ENCODE measurements at places on chromosomes 7 and 10. TPM values are rescaled to one million over a fixed set of nuclear protein-coding genes. Genes with fewer than 3 reads are reported as not detected.

DNA sequence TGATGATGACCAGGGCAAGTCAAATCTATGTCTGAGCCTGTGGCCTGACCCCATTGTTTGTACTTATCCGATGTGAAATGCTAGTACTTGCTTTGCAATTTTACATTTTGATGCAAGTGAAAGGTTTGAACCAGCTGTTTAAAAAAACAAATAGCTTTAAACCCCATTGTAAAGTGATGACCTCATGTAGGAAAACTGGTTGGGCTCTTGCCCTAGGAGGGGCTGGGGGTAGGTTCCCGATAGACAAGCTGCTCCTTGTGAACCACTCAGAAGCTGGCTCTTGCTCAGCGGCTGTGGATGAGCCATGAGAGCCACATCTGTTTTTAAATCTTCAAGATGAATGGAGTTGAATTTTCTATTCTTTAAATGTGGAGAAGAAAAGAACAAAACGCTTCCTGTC lies 185.3 kb downstream of the WDR11 start:
- DNase-seq = peak; percentile 10
- H3K27ac ChIP-seq = no peak overlapping the region
- H3K27me3 ChIP-seq = no peaks in the 10 kb centered on the region
- no peaks in the 10 kb centered on the region for H3K36me3 ChIP-seq
- H3K4me1 ChIP-seq = no peaks in the 10 kb centered on the region

DNA sequence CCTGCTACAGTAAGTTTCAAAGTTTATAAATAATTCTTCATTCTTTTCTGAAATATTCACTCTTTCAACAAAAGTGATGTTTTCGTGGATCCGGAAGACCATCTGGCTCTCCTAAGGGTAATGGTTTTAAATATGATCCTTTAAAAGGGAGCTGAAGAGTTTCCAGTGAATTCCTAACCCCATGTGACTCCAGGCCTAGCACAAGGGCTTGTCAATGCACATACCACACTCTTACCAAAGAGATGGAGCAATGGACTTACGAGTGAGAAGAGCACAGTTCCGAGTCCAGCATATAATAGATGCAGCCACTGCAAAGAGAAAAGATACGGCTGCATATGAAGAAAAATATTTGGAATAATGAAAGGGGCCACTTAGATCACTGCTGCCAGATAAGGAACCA lies 32.1 kb upstream of the GATAD1 start:
- H3K4me3 ChIP-seq = no peak overlapping the region
- DNase-seq = no peak
- H3K36me3 ChIP-seq = no peaks in the 10 kb centered on the region
- H3K27me3 ChIP-seq = no peaks in the 10 kb centered on the region

DNA sequence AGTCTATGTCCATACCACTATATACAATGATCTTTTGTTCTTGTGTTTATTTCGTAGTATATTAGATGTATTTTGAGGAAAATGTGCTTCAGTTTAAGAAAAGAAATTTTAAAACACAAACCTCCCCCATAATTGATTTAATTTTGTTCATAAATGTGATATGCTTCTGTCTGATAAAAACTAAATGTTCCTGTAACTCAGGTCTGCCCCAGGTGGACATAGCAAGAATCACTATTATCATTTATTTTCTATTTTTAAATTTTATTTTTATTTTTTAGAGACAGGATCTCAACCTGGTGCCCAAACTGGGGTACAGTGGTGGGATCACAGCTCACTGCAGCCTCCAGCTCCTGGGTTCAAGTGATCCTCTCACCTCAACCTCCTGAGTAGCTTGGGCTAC lies 43.2 kb downstream of the BEND7 start:
- H3K4me3 ChIP-seq = no peak overlapping the region
- H3K27ac ChIP-seq = no peak overlapping the region
- no peaks in the 10 kb centered on the region for H3K36me3 ChIP-seq
- DNase-seq = no peak

SNX10 gene
- 1.1 TPM for total RNA-seq

GARIN1A gene
- total RNA-seq = 2.2 TPM

- no peak overlapping the region for H3K27ac ChIP-seq
- DNase-seq = no peak
- no peaks in the 10 kb centered on the region for H3K27me3 ChIP-seq
Observed at GRCh38 chr10:67225226-67225625, 299.4 kb downstream of the LRRTM3 start.
